Thoracic aorta (tissue), 2 donors: ENCODE measurements at places on chromosomes 2 and 18. TPM values are rescaled to one million over a fixed set of nuclear protein-coding genes. Genes with fewer than 3 reads are reported as not detected.

GLI2 gene
- total RNA-seq = 5.4 TPM

REG3A gene
- total RNA-seq = 2.8 TPM

TMEM200C gene
- not detected for total RNA-seq

LIMS3 gene
- 43.6 TPM for total RNA-seq

NT5C1B gene
- total RNA-seq = not detected

ANO7 gene
- total RNA-seq = 0.27 TPM

LDLRAD4 gene
- 135 TPM for total RNA-seq

HOXD8 gene
- total RNA-seq = 11.2 TPM

CCDC74B gene
- total RNA-seq = 12.4 TPM

NXPH2 gene
- total RNA-seq = not detected

CDK15 gene
- total RNA-seq = 8.3 TPM

IL36A gene
- total RNA-seq = not detected

MOCOS gene
- total RNA-seq = 2.8 TPM

VWC2L gene
- not detected for total RNA-seq

SLC66A2 gene
- total RNA-seq = 39.1 TPM

HOXD12 gene
- not detected for total RNA-seq

R3HDM1 gene
- 29.8 TPM for total RNA-seq

BBS5 gene
- total RNA-seq = 21.1 TPM

IL1R1 gene
- total RNA-seq = 65.1 TPM

TM4SF20 gene
- not detected for total RNA-seq

FSIP2 gene
- total RNA-seq = 1.2 TPM

SULT1C4 gene
- 2.8 TPM for total RNA-seq

LBX2 gene
- total RNA-seq = 0.54 TPM

RIT2 gene
- total RNA-seq = not detected

ZNF24 gene
- 40.8 TPM for total RNA-seq

EMILIN1 gene
- 231 TPM for total RNA-seq

RMND5A gene
- total RNA-seq = 27.7 TPM

ST6GAL2 gene
- total RNA-seq = 71.1 TPM

CXCR2 gene
- total RNA-seq = 3.0 TPM

ALPG gene
- not detected for total RNA-seq

CNDP1 gene
- total RNA-seq = not detected

GCG gene
- total RNA-seq = not detected

LOXHD1 gene
- 5.5 TPM for total RNA-seq

MC2R gene
- not detected for total RNA-seq

LCT gene
- total RNA-seq = not detected

FASTKD1 gene
- 11.5 TPM for total RNA-seq

TTR gene
- not detected for total RNA-seq
